ENCODE measurements at places on chromosomes 6 and 20. TPM values are rescaled to one million over a fixed set of nuclear protein-coding genes. Genes with fewer than 3 reads are reported as not detected.
A peak's percentile ranks its signal among the peaks of the same experiment; 100 is the strongest.

The SLC35D3 gene
- total RNA-seq = not detected

The SLC22A3 gene
- 1.4 TPM for total RNA-seq

The ANKRD60 gene
- total RNA-seq = not detected

The GCNT2 gene
- 0.67 TPM for total RNA-seq

The CST3 gene
- 487 TPM for total RNA-seq

The PTPRT gene
- not detected for total RNA-seq

The RIMS1 gene
- 5.7 TPM for total RNA-seq

The CTAGE9 gene
- total RNA-seq = not detected

The CALHM6 gene
- 3.6 TPM for total RNA-seq

The MAPK13 gene
- total RNA-seq = 0.48 TPM

- no peak overlapping the region for H3K4me3 ChIP-seq
- DNase-seq = no peak
- H3K27ac ChIP-seq = no peak overlapping the region
- H3K36me3 ChIP-seq = peaks cover 2% of the 10 kb centered on the region
- H3K27me3 ChIP-seq = peaks cover 32% of the 10 kb centered on the region
- no peaks in the 10 kb centered on the region for H3K4me1 ChIP-seq
These were observed 45.7 kb downstream of the HNF4A start for GRCh38 chr20:44400970-44401769.

GRCh38 chr20:41848180-41848579 lies 230.0 kb upstream of the CHD6 start:
- H3K4me3 ChIP-seq = no peak overlapping the region
- H3K27me3 ChIP-seq = no peaks in the 10 kb centered on the region
- no peaks in the 10 kb centered on the region for H3K36me3 ChIP-seq

DNA sequence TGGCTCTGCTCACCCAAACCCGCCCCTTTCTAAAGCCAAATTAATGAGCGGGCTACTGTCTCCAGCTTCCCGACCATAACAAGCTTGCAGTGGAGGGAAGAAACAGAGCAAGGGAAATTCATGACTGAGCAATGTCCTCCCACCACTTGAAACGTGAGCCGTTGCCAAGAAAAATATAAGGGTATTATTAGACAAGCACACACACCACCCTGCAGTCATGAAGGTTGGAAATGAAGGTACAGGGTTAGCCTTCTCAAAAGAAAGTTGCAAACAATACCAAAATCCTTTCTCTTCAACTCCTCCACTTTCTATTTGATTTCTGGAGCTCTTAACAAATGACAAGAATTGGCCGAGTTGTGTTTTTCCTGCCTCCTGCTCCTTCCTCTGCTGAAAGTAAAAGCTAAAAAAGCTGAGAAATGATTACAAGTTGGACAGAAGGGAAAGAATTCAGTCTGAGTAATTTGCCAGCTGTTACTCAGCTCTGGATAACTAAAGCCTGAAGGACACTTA lies 151.1 kb upstream of the B3GAT2 start:
- peak overlapping the region; percentile 61 for H3K4me3 ChIP-seq
- no peaks in the 10 kb centered on the region for H3K36me3 ChIP-seq
- no peaks in the 10 kb centered on the region for H3K27me3 ChIP-seq
- no peak for DNase-seq
- H3K27ac ChIP-seq = peak overlapping the region; percentile 92
- H3K4me1 ChIP-seq = peaks cover 38% of the 10 kb centered on the region

- H3K36me3 ChIP-seq = peaks cover 14% of the 10 kb centered on the region
- H3K4me3 ChIP-seq = no peak overlapping the region
- H3K27me3 ChIP-seq = no peaks in the 10 kb centered on the region
- H3K27ac ChIP-seq = no peak overlapping the region
- H3K4me1 ChIP-seq = peaks cover 7% of the 10 kb centered on the region
These were observed 121.9 kb downstream of the MTHFD1L start for GRCh38 chr6:150987371-150987828.

DNA sequence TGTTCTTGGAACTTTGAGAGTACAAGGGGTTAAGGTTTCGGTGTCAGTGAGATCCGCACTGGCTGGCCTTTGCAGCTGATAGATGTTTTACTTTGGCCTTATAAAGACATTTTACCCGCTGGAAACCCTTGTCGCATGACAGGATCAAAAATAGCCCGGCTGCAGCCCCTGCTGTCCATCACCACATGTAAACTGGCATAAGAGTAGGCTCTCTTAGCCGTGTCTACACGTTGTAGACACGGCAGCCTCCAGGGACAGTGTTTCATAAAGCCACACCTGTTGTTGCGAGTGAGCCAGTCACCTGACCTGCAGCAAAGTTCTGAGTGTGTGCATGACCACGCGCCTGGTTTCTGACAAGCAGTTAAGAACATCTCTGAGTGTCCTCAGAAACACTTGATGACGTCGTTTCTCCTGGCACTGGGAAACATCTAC lies 8.5 kb downstream of the RBM24 start:
- H3K4me3 ChIP-seq = no peak overlapping the region
- H3K27me3 ChIP-seq = no peaks in the 10 kb centered on the region
- H3K27ac ChIP-seq = peak overlapping the region; percentile 17
- DNase-seq = no peak
- peaks cover 9% of the 10 kb centered on the region for H3K4me1 ChIP-seq

- H3K36me3 ChIP-seq = no peaks in the 10 kb centered on the region
- H3K27me3 ChIP-seq = no peaks in the 10 kb centered on the region
- DNase-seq = no peak
These were observed 57.6 kb upstream of the HMGCLL1 start for GRCh38 chr6:55636406-55637102.

DNA sequence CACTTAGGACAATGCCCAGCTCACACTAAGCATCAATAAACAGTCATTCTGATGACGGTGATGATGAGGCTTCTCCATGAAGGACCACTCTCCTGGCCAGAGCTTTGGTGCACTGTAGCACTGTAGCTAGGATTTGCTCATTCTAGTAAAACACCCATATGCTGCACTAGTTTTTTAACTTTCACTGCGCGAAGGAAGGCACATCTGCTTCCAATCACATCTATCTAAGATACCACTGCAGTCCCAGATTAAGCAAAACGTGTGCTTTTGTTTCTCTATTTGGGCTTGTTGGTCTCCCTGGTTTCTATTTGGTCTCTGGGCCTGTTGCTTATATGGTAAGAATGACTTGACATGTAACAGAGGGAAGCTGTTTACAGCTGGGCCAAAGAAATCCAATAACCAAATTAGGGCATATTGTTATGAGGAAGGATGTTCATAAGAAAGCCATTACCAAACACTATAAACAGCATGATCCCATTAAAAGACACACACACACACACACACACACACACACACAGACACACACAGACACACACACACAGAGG lies 62.4 kb downstream of the FAM229B start:
- H3K4me3 ChIP-seq = no peak overlapping the region
- DNase-seq = no peak
- H3K36me3 ChIP-seq = peaks cover 15% of the 10 kb centered on the region
- no peak overlapping the region for H3K27ac ChIP-seq

- DNase-seq = no peak
- H3K4me3 ChIP-seq = no peak overlapping the region
- peaks cover 54% of the 10 kb centered on the region for H3K4me1 ChIP-seq
- H3K36me3 ChIP-seq = peaks cover 17% of the 10 kb centered on the region
- H3K27ac ChIP-seq = peak overlapping the region; percentile 93
- no peaks in the 10 kb centered on the region for H3K27me3 ChIP-seq
These were observed 59.5 kb downstream of the MTHFD1L start for GRCh38 chr6:150924808-150925589.

DNA sequence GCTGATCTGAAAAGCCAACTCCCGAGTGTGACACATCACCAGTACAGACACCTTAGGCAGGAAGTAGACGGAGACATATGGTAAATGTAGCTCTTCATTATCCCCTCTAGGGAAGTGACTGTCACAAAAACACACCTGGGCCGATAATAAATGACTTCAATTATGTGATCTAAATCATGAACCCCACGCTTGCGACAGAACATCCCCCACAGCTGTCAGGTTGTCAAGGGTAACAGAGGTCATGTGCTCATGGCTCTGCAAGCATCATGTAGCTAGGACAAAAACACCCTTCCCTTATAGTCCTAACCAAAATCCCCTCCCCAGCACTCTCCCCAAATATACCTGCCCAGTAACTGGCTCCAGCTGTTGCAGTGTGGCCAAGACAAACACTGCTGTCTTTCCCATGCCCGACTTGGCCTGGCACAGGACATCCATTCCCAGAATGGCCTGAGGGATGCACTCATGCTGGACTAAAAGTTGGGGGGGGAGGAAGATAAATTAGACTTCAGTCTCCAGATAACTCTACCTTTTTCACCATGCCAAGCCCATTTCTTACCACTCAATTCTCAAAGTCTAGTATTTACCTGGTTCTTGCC lies 2.9 kb downstream of the DDX39B start:
- peaks cover 40% of the 10 kb centered on the region for H3K4me1 ChIP-seq
- H3K4me3 ChIP-seq = peak overlapping the region; percentile 96
- no peaks in the 10 kb centered on the region for H3K27me3 ChIP-seq

GRCh38 chr20:13687815-13688214 lies 49.1 kb upstream of the TASP1 start:
- DNase-seq = no peak
- H3K4me3 ChIP-seq = no peak overlapping the region
- H3K4me1 ChIP-seq = peaks cover 31% of the 10 kb centered on the region
- H3K27ac ChIP-seq = peak overlapping the region; percentile 74
- peaks cover 6% of the 10 kb centered on the region for H3K27me3 ChIP-seq
- peaks cover 1% of the 10 kb centered on the region for H3K36me3 ChIP-seq

DNA sequence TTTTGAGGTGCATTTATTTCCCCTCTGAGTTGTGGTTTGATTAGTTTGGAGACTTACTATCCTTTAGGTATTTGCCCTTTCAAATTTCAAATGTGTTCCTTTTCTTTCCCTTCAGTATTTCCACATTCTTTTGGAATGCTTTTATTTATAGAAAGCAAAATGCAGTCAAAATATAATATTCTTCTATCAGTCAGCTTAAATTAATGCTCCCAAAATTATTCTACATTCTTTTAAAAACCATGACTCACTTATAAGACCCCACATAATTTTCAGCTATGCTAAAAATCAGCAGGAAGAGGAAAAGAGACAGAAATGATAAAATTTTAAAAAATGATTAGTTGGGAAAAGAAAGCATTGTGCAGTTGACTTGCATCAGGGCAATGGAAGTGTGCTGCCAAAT lies 180.0 kb upstream of the SMLR1 start:
- no peak for DNase-seq
- H3K36me3 ChIP-seq = no peaks in the 10 kb centered on the region
- no peak overlapping the region for H3K4me3 ChIP-seq
- H3K4me1 ChIP-seq = peaks cover 16% of the 10 kb centered on the region
- H3K27ac ChIP-seq = peak overlapping the region; percentile 25

DNA sequence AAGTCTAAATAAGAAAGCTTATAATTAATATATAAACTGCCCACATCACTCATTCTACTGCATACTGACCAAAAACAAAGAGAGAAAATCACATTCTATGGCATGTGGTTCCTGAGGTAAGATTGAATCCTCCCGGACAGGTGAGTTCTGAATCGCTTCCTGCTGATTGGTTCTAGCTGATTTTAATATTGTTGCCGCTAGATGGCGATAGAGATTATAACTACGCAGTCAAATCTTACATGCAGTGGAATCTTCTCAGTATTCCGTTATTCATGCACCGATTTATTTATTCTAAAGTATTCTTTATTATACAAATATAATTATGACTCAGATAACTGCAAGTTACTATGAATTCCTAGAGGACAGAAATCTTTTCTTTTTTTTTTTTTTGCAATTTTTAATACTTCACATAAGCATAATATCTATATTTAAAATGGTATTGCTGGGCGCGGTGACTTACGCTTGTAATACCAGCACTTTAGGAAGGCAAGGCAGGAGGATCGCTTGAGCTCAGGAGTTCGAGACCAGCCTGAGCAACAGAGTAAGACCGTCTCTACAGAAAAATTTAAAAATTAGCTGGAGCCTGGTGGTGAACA lies 24.2 kb upstream of the TMX4 start:
- H3K4me1 ChIP-seq = no peaks in the 10 kb centered on the region
- H3K36me3 ChIP-seq = no peaks in the 10 kb centered on the region
- H3K4me3 ChIP-seq = no peak overlapping the region
- no peak for DNase-seq
- peaks cover 39% of the 10 kb centered on the region for H3K27me3 ChIP-seq

DNA sequence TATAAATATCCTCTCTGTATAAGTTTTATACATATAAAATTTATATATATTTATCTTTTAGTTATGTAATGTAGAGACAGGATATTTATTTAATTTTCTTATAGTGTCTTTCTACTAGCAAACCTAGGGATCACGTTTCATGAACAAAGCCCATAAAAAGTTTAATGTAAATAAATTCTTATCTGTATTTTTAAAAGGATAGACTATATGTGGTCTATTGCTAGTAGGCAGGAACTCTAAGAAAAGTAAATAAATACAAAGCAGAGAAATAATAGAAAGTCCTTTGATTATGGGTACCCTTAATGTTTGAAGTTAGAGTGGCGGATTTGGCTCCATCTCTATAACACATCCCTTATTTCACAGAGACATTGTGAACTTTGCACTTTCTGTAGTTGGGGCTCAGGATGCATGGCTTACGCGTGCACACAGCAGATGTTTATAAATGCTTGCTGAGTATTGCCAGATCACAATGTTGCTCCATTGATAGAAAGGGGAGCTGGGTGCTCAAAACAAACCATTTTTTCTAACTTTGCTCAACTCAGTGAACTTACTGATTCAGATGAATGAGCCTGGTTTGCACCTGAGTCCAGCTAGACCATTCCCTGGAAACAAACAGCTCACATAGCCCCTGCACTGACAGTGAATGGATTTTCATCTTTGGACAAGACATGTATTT lies 179.1 kb downstream of the SYNE1 start:
- no peak overlapping the region for H3K27ac ChIP-seq
- H3K4me3 ChIP-seq = no peak overlapping the region
- no peaks in the 10 kb centered on the region for H3K4me1 ChIP-seq

DNA sequence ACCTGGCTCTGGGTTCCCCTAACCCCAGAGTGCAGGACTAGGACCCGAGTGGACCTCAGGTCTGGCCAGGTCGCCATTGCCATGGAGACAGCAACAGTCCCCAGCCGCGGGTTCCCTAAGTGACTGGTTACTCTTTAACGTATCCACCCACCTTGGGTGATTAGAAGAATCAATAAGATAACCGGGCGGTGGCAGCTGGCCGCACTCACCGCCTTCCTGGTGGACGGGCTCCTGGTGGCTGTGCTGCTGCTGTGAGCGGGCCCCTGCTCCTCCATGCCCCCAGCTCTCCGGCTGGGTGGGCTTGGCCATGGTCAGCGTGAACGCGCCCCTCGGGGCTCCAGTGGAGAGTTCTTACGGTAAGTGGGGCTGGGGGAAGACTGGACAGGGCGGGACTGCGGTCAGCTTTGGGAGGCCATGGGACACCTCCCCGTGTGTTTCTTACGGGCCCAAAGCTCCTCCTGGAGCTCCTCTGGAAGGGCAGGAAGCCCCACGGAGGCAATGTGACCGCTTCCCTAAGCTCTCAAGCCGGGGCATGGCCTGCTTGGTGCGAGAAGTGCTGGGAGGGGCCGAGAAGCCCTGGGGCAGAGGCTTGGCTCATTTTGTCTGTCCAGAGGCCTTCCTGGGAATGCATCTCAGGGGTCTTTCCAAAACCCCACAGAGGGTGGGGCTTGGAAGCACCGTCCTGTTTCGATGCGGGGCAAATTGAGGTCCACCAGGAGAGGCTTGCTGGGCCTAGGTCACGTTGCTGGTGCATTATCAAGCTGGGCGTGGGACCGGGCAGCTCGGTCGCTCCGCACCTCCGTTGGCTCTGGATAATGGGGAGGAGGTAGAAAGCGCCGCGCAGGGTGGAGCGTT lies at the start of gene HNF4A:
Gene HNF4A (plus strand): TSS at position 202 of the 855 bp plus-strand sequence. CDS start 106 bp downstream, at position 308.
- peaks cover 23% of the 10 kb centered on the region for H3K27me3 ChIP-seq
- H3K4me1 ChIP-seq = no peaks in the 10 kb centered on the region
- no peaks in the 10 kb centered on the region for H3K36me3 ChIP-seq

- no peak for DNase-seq
- H3K4me1 ChIP-seq = peaks cover 47% of the 10 kb centered on the region
- H3K4me3 ChIP-seq = no peak overlapping the region
- H3K27me3 ChIP-seq = no peaks in the 10 kb centered on the region
These were observed 30.5 kb downstream of the SLC22A23 start for GRCh38 chr6:3426091-3426926.

Measured in chondrocyte (in vitro differentiated cells).